ENCODE measurements at places on chromosomes 16 and 17.

DNA sequence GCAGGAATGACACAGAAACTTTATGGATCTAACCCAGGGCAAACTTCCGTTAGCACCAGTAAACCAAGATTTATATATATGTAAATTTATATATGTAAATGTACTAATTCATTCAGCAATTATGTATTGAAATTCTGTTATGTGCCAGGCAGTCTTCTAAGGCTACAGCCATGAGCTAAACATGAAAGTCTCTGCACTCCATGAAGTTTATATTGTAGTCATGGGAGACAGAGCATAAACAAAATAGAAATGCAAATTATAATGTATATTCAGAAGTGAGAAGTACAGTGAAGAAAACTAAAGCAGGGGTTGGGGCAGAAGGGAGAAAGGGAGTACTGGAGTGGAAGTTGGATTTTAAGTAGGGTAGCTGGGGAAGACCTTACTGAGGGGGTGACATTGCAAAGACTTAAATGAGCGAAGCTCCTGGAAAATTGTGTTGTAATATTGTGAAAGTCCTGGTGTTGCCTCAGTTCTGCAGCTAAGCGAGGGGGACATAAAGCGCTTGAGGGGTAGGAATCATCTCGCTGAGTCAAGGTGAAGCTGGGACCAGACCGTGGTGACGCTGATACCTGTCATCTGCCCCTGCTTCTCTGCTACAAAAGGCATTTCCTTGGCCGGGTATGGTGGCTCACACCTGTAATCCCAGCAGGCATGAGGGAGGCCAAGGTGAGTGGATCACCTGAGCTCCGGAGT is 64.8 kb downstream of the YPEL2 start:
- no peak for DNase-seq

GRCh38 chr16:50276801-50277555 is 10.6 kb downstream of the ADCY7 start:
- no peak for DNase-seq

DNA sequence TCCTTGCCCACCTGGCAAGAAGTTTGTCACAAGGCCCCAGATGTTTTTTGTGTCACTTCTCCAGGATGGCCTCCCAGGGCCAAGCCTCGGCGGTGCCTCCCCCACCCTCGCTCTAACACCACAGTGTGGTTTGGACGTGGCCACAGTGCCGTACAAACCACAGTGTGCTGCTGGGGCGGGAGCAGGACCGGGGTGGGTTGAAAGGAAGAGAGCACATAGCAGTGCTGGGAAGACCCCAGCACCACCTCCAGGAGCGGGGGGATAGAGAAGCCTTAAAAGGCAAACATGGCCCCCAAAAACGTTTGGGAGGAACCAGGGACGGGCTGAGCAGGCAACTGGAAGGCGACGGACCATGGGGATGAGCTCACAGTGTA is 5.0 kb upstream of the BCL6B start:
- no peak for DNase-seq

DNA sequence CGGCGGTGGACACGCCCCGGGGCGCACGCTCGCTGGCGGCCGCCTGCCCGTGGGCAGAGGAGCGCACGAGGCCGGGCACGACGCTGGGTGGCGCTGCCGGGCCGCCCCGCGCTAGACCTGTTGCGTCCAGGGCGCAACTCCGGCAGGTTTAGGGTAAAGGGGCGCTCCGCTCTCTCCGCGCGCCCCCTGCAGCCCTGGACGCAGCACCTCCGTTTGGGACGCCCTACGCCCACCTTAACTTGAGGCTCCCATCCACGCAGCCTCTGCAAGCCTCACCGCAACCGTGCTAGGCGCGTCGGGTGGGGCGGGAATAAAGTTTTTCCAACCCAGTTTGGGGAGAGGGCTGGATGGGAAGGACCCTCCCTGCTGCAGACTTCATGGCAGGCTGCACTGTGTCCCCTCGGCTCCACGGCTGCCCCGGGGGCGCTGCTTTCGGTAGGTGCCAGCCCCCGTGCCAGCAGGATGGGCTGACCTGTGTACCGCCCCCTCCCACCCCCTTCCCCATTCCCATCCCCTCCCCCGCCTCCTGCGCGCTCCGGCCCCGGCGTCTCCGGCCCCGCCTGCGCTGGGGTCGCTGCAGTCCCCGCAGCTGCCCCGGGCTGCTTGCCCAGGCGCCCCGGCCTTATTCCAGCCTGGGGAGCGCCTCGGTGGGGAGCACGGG is at the start of gene SYT17:
Gene SYT17, plus strand, starts transcription at position 531 of the 661 bp plus-strand sequence. CDS start 407 bp downstream, outside the sequence.
- no peak for DNase-seq

DNA sequence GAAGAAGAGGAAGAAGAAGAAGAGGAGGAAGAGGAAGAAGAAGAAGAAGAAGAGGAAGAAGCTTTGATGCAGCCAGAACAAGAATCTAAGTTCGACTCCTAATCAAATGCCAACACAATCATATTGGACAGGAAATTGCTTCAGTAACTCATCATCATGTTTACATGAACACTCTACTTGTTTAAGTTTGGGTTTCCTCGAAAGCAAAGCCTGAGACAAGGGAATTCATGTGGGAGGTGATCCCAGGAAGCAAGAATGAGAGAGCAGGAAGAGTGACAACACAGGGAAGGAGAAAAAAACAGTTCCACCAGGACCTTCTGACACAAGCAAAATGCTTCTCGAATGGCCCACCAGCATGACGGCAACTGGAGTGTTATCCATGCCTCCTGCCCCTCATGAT is 279.0 kb downstream of the PMP22 start:
- no peak for DNase-seq

DNA sequence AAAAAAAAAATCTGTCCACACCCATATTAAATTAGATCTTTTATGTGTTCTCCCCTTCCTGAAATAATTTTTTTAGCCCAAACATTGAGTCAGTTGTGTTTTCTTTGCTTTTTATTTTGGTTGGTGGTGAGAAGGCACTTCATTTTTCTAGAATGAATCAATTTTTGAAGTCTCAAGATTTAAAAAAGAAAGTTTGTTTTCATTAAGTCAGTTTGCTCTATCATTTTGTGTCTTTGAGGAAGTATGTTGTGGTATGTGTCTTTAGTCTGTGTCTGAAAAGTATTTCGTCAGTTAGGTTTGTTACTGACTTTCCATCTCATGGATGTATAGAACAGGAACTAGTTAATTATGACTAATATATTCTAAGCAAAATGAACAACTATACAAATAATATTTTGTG is 3.8 kb downstream of the IGF2BP1 start:
- no peak for DNase-seq

DNA sequence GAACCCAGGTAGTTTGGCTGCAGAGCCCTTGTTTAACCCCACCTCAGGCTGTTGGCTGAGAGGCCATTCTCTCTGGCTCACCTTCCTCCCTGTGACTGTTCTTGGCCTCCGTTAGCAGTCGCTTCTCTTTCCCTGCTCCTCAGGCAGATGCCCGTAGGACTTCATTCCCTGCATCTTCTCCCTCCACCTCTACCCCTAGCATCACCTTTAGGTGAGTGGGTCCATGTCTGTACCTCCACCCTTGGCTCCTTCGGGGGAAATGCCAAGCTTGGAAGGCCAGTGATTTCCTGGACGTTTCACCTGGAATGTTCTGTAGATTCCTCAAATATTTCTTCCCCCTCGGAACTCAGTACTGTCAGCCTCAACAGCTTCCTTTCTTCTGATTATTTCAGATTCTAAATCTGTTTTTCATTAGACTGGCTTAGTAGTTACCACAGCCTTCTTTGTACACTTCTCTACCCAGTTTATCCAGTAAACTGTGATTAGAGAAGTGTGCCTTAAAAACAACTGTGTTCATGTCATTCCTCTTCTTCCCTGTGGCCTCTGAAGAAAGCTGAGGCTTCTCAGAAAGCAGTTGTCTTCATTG is 227.9 kb downstream of the MSI2 start:
- DNase-seq, result no peak

DNA sequence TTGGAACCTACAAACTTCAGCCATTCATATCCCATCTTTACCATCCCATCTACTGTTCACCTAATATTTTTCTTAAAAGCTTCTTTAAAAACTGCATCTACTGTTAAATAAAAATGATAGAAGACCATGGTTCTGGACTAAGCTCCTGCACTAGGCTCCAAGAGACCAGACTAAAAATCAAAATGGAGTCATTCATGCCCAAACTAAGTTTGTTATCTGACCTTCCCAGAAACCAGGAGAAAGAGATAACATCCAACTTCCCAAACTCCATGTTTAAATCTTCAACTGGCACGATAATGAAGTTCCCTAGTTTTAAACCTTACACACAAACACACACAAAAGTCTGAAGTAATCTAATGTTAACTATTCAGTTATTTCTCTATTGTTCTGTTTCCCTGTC is 13.8 kb downstream of the DCUN1D3 start:
- no peak for DNase-seq

DNA sequence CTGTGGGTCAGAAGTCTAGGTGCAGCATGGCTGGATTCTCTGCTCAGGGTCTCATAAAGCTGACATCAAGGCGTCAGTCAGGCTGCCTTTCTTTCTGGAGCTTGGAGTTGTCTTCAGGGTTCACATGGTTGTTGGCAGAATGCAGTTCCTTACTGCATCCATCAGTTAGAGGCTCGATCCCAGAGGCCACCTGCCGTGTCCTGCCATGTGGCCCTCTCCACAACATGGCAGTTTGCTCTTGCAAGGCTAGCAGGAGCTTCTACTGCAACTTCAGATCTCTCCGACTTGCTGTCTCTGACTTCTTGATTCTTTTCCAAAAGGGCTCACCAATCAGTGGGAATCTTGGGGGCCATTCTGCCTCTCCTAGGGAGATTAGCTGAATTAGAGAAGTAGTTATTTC is 11.9 kb downstream of the PITPNC1 start:
- no peak for DNase-seq

Measured in ovary (tissue), 10 donors.